ENCODE measurements at places on chromosomes 5 and 9. TPM values are rescaled to one million over a fixed set of nuclear protein-coding genes. Genes with fewer than 3 reads are reported as not detected.

Gene IFNE
- not detected for total RNA-seq

- DNase-seq: no peak
Measured at GRCh38 chr5:143196601-143197259, 206.8 kb downstream of the NR3C1 start.

DNA sequence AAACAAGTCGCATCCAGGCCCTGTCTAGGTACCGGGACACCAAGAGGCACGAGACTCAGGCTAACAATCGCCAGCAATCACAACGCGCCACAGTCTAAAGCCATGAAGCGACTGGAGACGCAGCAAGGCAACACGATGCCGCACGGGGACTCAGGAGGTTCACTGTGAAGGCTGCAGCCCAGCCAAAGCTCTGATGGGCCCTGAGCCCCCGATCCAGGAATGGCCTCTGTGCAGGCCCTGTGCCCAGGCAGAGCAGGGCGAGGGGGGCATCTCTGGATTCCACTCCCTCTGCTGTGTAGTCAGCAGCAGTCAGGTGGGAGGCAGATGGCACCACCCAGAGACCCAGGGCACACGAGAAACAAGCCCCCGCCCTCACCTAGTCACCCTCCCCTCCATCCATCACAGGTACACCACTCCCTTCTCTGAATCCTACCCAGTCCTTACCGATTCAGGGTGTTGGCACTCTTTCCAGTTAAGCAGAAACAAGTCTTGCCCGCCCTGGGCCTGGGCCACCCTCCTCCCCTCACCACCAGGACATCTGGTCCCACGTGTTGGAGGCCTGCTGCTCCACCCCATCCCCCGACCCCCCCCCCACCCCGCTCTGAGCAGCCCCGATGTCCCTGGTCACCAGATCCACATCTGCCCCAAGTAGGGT, 1.1 kb downstream of the RALGDS start:
- DNase-seq: no peak

DNA sequence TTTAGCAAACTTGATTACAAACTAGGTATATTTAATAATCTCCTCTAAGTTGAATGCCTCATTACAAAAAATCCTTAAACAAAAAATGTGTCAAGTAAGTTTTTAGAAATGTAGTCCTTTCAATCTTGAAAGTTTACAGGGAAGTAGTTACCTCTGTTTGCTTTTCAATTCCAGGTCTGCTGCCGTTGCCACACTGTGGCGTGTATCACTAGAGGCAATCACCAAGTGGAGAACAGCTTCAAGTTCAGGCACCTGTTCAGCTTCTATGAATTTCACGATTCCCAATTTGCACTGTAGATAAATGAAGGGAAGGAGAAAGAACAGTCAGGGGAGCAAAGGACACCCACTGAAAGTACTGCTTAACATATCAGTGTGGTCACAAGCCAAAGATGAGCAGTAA, 51.1 kb downstream of the ECPAS start:
- no peak for DNase-seq

GRCh38 chr5:23027331-23027730, 174.2 kb upstream of the CDH12 start:
- no peak for DNase-seq

Gene SAXO1
- total RNA-seq: 0.09 TPM

GRCh38 chr5:16852251-16853005, 83.7 kb downstream of the MYO10 start:
- DNase-seq: no peak

Gene GFI1B
- total RNA-seq: not detected

- DNase-seq: no peak
Measured at GRCh38 chr9:89354471-89354870, 36.2 kb downstream of the SECISBP2 start.

- no peak for DNase-seq
Measured at GRCh38 chr5:122871661-122872060, 26.2 kb downstream of the SNX24 start.

Gene PCDHGA5
- 1.1 TPM for total RNA-seq

GRCh38 chr5:64166201-64166959, 737 bp downstream of the RNF180 start:
- no peak for DNase-seq

DNA sequence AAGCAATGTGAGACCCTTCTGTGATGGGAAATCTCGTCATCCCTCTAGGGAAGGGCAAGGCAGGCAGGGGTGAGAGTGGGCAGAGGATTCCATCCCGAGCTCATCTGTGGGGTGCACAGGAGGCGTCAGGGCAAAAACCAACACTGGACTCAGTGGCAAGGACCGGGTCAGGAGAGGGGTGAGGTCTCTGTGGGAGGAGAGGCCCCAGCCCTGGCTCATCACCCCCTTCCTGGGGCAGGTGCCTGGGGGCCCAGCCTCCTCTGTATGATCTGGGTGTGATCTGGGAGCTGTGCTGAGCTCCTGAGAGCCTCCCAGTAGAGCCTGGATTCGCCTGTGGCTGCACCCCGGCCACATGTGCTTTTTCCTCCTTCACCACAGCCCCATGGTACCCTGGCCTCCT, 597 bp downstream of the SPATA31E1 start:
- DNase-seq: no peak

DNA sequence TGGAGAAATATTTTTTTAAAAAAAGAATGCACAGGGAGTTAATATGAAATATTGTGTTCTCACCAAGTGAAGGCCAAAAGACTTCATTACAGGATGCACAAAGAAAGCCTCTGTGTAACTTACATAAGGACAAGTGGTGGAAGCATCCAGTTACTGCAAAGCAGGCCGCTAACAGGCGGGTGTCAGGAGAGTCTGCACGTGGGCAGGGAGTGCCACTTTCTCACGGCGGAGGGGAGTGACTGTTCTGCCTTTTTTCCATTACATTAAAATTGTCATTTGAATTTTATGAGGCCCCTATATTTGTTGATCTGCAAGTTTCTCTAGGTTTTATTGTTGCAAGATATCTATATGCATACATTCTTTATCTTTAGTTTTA, 28.1 kb upstream of the SPATA31E1 start:
- DNase-seq: no peak

Gene LCN9
- 0.72 TPM for total RNA-seq

Gene PLCXD3
- total RNA-seq: not detected

Gene GMCL2
- total RNA-seq: not detected

GRCh38 chr9:92850898-92851297, 26.9 kb downstream of the ZNF484 start:
- no peak for DNase-seq

- DNase-seq: no peak
Measured at GRCh38 chr5:87081511-87082372, 185.9 kb upstream of the RASA1 start.

Gene F2RL1
- total RNA-seq: 23.0 TPM
